ENCODE measurements at places on chromosomes 12 and 14. TPM values are rescaled to one million over a fixed set of nuclear protein-coding genes. Genes with fewer than 3 reads are reported as not detected.

TMED10 gene
- 198 TPM for total RNA-seq

PPFIA2 gene
- total RNA-seq = 0.08 TPM

UBC gene
- 4,028 TPM for total RNA-seq

CCT2 gene
- total RNA-seq = 113 TPM

TMEM233 gene
- not detected for total RNA-seq

ANKRD52 gene
- total RNA-seq = 17.0 TPM

CNTN1 gene
- 3.6 TPM for total RNA-seq

OR6C2 gene
- total RNA-seq = not detected

SYNDIG1L gene
- total RNA-seq = not detected

POC1B gene
- total RNA-seq = 5.0 TPM

C1R gene
- total RNA-seq = 82.7 TPM

RNASE7 gene
- not detected for total RNA-seq

VDR gene
- total RNA-seq = 15.8 TPM

MYF5 gene
- not detected for total RNA-seq

HOXC4 gene
- not detected for total RNA-seq

TMEM179 gene
- 0.08 TPM for total RNA-seq

ADSS1 gene
- 9.6 TPM for total RNA-seq

VASH1 gene
- total RNA-seq = 2.8 TPM

STXBP6 gene
- 13.2 TPM for total RNA-seq

NID2 gene
- 145 TPM for total RNA-seq

KRT3 gene
- total RNA-seq = not detected

ZFHX2 gene
- total RNA-seq = 0.35 TPM

TFCP2 gene
- total RNA-seq = 4.3 TPM

SSPN gene
- 4.7 TPM for total RNA-seq

PYGL gene
- total RNA-seq = 98.6 TPM

PNMA1 gene
- 6.6 TPM for total RNA-seq

MMP19 gene
- total RNA-seq = 4.0 TPM

ITGB7 gene
- 0.15 TPM for total RNA-seq

CLEC2A gene
- 5.6 TPM for total RNA-seq

C12orf60 gene
- 1.3 TPM for total RNA-seq

DCAF4 gene
- 15.0 TPM for total RNA-seq

MANSC4 gene
- not detected for total RNA-seq

OR6C68 gene
- not detected for total RNA-seq

RHEBL1 gene
- total RNA-seq = 0.60 TPM

TBX3 gene
- 20.8 TPM for total RNA-seq

GLIPR1L1 gene
- total RNA-seq = not detected

PZP gene
- total RNA-seq = not detected

SUDS3 gene
- total RNA-seq = 24.3 TPM

ZDHHC22 gene
- not detected for total RNA-seq

ABCB9 gene
- 5.9 TPM for total RNA-seq

PDE3A gene
- 32.4 TPM for total RNA-seq

LRRC10 gene
- not detected for total RNA-seq

JPH4 gene
- not detected for total RNA-seq

COL2A1 gene
- not detected for total RNA-seq

FRMD6 gene
- 146 TPM for total RNA-seq

NUBPL gene
- 4.7 TPM for total RNA-seq

VPS37B gene
- total RNA-seq = 4.0 TPM

KRT77 gene
- total RNA-seq = not detected

RPGRIP1 gene
- total RNA-seq = under 0.01 TPM

LTB4R gene
- total RNA-seq = 0.75 TPM

MYO1H gene
- total RNA-seq = not detected

GNB3 gene
- total RNA-seq = 1.7 TPM

PTPRB gene
- total RNA-seq = 19.1 TPM

ARHGEF25 gene
- total RNA-seq = 23.8 TPM

CAPZA3 gene
- total RNA-seq = not detected

SLCO1A2 gene
- total RNA-seq = not detected

CDH24 gene
- total RNA-seq = 4.9 TPM

Measured in smooth muscle cell of the coronary artery (primary cell).